T-helper 2 cell (primary cell): ENCODE measurements at places on chromosomes 11 and 22.

GRCh38 chr11:57349491-57350274, 11.5 kb downstream of the P2RX3 start:
- peak; percentile 33 for DNase-seq

DNA sequence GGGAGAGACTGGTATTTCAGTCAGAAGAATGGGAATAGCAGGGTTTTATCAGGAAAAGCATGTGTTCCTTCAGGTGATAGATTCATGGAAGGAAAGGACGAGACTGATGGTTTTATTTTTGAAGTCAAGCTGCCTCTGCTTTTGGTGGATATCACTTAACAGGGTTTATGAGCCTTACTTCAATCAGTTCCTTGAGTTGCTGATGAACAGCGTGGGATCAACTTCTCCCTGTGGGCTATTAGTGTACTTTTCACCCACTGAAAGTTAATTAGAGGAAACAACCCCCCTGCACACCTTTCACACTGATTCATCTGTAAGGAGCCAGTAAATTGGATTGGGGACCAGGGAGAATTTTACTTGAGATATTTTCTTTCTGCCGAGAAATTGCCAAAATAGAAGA, 479.0 kb downstream of the NELL1 start:
- DNase-seq: no peak

DNA sequence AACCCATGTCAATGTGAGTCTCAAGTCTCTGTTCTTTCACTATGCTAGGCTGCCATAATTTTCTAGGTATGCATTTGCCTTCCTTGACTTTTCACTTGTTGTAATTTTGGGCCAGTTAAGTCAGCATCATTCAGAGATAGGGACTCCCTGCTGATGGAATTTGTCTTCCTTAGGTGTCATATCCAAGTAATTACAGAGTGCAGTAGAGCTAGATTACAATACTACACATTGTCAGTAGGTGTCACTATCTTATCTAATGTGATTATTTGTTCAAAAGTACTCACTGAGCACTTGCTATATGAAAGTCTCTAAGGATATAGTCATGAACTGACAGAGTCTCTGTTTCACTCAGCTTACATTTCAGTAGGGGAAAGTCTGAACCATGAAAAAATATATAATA, 25.0 kb upstream of the SYN3 start:
- no peak for DNase-seq

DNA sequence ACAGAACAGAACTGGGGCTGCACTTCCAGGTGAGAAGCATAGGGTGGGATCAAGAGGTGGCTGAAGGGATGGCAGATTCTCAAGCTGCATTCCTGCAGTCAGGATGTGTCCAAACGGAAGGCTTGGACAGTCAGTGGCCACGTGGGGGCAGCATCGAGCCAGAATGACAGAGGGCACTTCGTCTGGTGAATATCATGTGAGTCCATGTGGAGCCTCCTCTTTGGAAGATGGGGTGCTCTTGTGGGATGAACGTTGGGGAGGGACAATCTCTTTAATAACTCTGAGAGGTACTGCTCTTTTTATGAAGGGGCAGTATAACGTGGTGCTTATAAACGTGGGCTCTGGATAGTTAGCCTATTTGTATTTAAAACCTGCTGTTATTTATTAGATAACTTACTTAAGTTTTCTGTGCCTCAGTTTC, 154.9 kb upstream of the NAV2 start:
- DNase-seq: peak; percentile 5

- no peak for DNase-seq
These were observed 1.1 kb upstream of the ATP6V1E1 start for GRCh38 chr22:17629641-17630040.

GRCh38 chr11:8415195-8415594, 151.5 kb upstream of the LMO1 start:
- no peak for DNase-seq

- DNase-seq: no peak
These were observed 1.4 kb upstream of the OR52I2 start for GRCh38 chr11:4580124-4580523.

DNA sequence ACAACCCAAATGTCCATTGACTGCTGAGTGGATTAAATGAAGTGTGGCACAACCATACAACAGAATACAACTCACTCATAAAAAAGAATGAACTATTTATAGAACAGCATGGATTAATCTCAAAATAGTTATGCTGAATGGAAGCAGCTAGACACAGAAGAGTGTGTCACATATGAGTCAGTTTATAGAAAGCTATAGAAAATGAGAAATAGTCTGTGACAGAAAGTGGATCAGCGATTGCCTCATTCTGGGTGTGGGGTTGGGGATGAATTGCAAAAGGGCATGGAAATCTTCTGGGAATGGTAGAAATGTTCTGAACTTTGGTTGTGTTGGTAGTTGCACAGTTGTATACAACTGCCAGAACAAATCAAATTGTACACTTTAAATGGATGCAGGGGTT, 37.4 kb downstream of the PRR5L start:
- DNase-seq: no peak
